Renal pelvis (tissue), 12 donors: ENCODE measurements at places on chromosomes 7 and 10. TPM values are rescaled to one million over a fixed set of nuclear protein-coding genes. Genes with fewer than 3 reads are reported as not detected.
A peak's percentile ranks its signal among the peaks of the same experiment; 100 is the strongest.

DNA sequence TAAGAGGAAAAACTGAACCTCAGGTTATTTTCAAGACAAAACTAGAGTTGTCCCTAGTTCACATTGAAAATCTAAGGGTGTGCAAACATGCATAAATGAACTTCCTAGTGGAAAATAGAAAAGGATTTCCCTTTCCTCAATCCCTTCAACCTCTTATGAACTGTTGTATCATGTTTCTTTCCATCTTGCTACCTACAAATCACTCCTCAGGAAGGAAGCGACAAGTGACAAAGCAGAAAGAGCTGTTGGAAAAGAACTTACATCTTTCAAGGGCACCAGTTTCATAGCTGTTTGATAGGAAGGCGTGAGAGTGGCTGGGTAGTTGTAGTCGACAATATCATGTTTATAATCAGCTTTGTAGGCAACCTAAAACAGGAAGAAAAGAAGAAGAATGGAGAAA lies 23.9 kb downstream of the NRAP start:
- DNase-seq = no peak

- DNase-seq = no peak
Observed at GRCh38 chr10:132884041-132884440, 58.3 kb downstream of the CFAP46 start.

DNA sequence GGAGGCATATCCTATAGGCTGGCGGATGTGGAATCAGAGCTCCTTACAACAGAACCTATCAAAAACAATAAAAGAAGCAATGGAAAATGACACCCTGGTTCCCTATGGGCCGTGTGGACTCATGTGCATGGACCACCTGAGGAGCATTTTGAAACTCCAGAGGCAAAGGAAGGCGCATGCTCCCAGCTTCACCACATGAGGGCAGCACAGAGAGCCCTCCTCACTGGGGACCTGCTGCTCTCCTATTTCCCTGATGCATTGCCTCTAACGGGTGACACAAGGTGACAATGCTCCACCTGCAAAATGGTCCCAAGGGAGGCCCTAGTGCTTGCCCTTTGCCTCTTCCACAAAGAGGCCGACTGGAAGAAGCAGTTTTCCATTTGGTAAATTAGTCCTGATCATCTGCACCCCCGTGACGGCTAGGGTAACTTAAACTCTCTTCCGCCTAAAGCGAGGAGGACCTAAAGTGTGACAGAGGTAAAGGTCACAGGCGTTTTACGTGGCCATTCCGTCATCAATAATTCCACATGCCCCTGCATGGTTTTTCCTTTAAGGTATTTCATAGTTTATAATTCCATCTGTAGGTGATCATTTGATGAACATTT lies 67.7 kb downstream of the GPAM start:
- peak; percentile 10 for DNase-seq

GRCh38 chr10:44312401-44312800 lies 72.5 kb downstream of the CXCL12 start:
- DNase-seq = no peak

DNA sequence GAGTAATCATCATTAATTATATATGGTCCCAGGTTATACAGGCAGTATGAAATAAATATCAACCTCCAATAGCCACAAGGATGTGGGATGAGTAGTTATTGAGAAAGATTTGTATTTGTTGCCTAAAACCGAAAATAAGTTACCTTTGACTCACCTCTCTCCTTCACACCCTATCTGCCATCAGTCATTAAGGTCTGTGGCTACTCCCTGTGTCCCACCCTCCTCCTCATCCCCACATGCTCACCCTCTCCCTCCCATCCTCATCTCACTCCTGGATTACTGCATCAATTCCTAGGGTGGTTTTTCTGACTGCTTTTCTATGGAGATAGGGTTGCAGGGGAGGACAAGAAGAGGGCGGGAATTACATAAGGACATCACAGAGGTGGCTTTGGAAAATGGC lies 9.1 kb upstream of the GGCT start:
- no peak for DNase-seq

- DNase-seq = no peak
Observed at GRCh38 chr10:124242791-124243190, 149.4 kb upstream of the CHST15 start.

DNA sequence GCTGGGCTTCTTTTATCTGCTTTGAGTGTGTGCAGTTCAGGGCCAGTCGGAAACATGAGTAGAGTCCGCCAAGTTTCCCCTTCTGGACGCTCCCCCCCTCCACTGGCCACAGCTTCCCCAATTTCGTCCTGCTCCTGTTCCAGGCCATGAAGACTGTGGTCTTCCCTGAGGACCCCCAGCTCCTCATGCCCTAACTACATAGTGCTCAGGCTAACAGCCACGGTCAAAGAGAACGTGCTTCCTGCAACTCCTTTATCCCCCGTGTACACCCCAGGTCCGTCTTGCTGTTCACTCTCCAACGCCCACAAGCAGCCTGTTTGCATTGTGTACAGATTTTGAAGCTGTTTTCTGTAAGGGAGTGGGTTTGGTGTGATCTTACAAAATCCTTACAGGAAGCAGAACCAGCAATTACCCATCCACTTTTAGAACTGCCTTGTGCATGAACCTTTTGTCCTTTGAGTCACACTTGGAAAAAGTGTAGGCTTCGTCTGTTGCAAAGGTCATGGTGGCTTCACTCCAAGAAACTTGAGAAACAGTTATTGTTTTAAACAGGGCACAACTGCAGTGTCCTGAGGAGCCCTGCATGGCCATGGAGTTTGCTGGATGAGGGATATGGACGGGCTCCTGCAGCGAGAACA lies 77.0 kb upstream of the FAM20C start:
- no peak for DNase-seq

DNA sequence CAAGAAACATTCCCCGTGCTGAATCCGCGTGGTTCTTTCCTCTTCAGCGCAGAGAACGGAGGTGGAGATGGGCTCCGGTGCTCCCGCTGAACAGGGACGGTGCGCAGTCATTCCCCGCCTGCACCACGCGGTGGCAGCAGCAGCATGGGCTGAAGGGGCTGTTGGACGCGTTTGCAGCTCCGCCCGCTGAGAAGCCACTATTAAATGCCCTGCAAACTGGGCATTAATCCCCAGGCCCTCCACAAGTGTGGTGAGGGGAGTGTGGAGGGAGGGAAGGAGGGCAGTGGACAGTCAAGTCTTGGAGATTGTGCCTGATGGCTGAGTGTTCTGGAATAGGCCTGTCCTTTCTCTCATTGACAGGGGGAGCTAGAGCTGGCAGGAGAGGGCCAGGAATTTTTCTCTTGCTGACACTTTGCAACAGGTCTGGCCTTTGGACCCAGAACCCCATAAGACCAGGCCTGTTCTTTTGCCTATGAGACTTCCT lies 240.2 kb upstream of the INHBA start:
- DNase-seq = peak; percentile 73

GRCh38 chr7:6409944-6410693 lies 37.6 kb downstream of the DAGLB start:
- DNase-seq = no peak

DNA sequence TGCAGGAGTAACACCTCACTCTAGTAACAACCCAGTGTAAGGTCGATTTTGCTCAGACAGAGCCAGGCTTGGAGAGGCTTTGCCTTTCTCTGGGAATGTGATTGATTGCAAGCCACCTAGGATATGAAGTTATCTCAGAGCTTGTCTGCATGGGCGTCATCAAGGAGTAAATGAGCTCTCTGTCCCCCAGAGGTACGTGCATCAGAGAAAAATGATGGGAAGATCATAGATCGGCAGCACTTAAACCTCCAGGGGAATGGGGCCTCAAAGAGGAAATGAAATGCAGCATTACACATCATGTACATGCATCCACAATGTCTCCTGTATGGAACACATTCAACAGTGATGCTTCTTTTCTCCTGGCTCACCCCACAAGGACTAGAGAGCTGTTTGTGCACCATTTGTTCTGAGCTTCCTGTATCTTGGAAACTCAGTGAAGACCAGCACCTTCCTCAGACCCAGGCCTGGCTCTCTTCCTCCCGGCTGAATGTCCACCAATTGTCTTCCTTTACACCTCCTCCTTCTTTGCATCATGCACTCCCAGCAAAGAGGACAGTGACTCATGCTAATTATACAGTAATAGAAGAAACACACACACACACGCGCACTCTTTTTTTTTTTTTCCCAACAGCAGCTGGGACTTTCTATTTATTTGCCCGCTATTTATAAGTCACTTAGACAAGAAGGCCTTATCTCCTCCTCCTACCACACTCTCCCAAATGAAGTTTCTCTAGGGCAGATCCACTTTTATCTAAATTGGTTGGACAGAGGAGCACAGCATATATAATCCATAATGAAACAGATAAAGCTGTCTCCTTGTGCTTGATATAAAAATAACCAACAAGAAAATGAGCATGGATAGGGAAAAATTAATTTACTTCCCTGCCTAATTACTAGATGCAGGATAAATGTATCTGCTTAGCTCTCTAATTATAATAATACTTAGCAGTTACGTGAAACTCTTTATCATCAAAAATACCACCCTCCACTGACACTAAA lies 990.7 kb downstream of the CCSER2 start:
- peak; percentile 10 for DNase-seq

GRCh38 chr10:127977357-127978009 lies 70.6 kb downstream of the PTPRE start:
- DNase-seq = peak; percentile 49

DNA sequence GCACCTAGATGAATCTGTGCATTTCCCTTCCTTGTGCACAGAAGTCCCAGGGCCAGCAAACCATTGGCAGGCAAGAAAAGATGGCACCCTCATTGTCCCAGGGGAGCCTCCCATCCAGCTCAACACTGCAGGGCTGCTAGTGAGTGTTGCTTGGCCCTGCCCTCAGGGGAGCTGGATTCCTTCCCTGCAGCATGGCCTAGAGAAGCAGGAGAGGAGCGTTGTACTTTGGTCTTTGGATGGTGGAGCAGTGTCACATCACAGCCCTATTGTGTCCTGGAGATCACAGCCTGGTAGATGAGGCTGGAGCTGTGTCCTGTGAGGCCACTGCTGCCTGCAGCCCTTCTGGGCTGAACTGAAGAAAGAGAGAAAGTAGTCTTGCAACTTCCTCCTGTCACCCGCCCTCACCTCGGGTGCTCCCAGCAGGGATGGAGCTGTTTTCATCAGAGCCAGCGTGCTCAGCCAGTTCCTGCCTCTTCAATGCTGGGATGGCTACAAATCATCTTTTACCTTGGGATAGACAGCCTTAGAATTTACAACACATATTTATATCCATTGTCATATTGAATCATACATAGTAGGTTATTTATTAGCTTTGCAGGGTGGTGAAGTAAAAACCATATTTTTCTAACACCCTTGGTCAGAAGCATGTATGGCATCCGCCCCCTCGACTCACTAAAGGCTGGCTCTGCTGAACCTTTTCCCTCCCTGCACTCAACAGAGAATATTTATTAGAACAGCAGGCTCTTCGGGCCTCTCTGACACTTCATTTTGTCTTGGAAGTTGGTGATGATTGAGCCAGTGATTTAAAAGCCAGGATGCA lies 43.1 kb upstream of the FAM180A start:
- no peak for DNase-seq

GRCh38 chr7:39293056-39293823 lies 273.0 kb upstream of the YAE1 start:
- peak; percentile 47 for DNase-seq

DNA sequence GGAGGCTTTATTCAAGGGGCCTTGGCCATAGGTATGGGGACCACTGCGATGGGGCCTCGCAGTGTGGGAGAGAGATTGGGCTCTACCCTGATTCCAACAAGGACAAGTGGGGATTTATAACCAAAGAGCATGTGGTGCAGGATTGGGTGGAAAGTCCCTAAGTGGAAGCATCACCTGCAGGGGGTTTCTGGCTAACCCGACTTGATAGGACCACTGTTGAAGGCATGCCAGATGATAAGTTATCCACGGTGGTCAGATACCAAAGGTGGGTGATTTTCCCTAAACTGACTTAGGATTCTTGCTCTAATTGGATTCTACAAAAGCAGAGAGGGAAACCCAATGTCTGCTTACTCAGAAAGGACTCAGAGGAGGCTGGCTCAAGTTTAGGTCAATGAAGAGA lies 429.6 kb upstream of the LRGUK start:
- DNase-seq = no peak

- DNase-seq = no peak
Observed at GRCh38 chr7:81162771-81163525, 244.1 kb upstream of the SEMA3C start.

DNA sequence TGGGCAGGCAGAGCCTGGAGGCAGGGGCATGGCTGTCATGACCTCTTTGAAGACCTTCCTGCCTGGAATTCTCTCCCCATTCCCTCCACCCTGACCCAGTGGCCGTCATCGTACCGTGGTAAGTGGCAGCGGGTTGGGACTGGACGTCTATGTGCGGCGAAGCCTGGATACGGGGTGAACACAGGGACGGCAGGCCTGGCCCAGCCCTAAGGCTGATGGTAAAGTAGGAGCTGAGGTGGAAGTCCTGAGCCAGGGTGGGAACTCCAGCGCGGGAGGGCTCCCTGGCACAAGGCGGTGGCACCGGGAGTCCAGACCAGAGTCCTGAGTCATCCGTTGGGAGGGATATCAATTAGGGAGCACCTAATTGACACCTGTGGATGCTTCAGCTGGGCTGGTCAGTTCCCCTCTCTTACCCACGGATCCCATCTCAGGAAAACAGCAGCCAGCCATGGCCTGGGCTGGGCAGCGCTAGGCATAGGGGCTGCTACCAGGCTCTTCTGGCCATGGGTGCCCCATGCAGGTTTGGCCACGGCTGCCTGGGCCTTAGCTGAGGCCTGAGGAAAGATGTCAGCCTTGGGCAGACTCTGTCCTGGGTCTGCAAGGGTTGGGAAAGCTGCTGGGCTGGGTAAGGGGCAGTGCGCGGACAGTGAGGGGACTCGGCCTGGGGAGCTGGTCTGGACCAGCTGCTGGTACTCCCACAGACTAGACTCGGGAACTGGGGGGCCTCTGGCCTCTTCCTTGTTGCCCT lies 3.3 kb downstream of the PPIF start:
- DNase-seq = no peak

CCDC186 gene
- polyA plus RNA-seq = 19.6 TPM

MLXIPL gene
- 5.5 TPM for polyA plus RNA-seq

ACTL6B gene
- polyA plus RNA-seq = not detected

PLCE1 gene
- 29.4 TPM for polyA plus RNA-seq

CALHM1 gene
- polyA plus RNA-seq = not detected

UCN3 gene
- polyA plus RNA-seq = 1.4 TPM

TEX36 gene
- polyA plus RNA-seq = not detected

NEUROG3 gene
- polyA plus RNA-seq = not detected

OGDHL gene
- 57.4 TPM for polyA plus RNA-seq
